ENCODE measurements at places on chromosomes 6 and 20. TPM values are rescaled to one million over a fixed set of nuclear protein-coding genes. Genes with fewer than 3 reads are reported as not detected.

The TRERF1 gene
- 23.9 TPM for total RNA-seq

The NKX2-2 gene
- total RNA-seq = not detected

The ENTPD6 gene
- total RNA-seq = 47.4 TPM

The HTR1B gene
- 1.5 TPM for total RNA-seq

The TFEB gene
- 3.9 TPM for total RNA-seq

The LY86 gene
- 0.16 TPM for total RNA-seq

The IL17A gene
- not detected for total RNA-seq

The OPRL1 gene
- total RNA-seq = 2.2 TPM

The CLPSL1 gene
- total RNA-seq = 0.55 TPM

The HLA-DPA1 gene
- 5.4 TPM for total RNA-seq

The PSORS1C1 gene
- total RNA-seq = 0.34 TPM

The CRISP2 gene
- total RNA-seq = not detected

The TRIM40 gene
- not detected for total RNA-seq

The MC3R gene
- total RNA-seq = not detected

The PLCB1 gene
- total RNA-seq = 17.5 TPM

The AIF1 gene
- total RNA-seq = 5.4 TPM

The GSTA3 gene
- total RNA-seq = not detected

The C6orf15 gene
- total RNA-seq = not detected

The NDUFAF5 gene
- 29.1 TPM for total RNA-seq

The ZNF334 gene
- 18.7 TPM for total RNA-seq

The ELOVL4 gene
- 9.0 TPM for total RNA-seq

The C20orf141 gene
- not detected for total RNA-seq

The PDYN gene
- total RNA-seq = 0.14 TPM

The ENPP5 gene
- 10.8 TPM for total RNA-seq

The EYA4 gene
- 0.32 TPM for total RNA-seq

The MAP7 gene
- total RNA-seq = 59.1 TPM

The TFAP2B gene
- total RNA-seq = not detected

The RNF182 gene
- 4.4 TPM for total RNA-seq

The PLTP gene
- 133 TPM for total RNA-seq
